ENCODE measurements at places on chromosomes 5 and 9. TPM values are rescaled to one million over a fixed set of nuclear protein-coding genes. Genes with fewer than 3 reads are reported as not detected.

Gene DMRTA1
- 0.35 TPM for total RNA-seq

Gene WNK2
- total RNA-seq, result not detected

Gene LRRC19
- total RNA-seq, result not detected

Gene LCN15
- total RNA-seq, result not detected

Gene PCDHGB1
- total RNA-seq, result 0.59 TPM

Gene SEPTIN8
- total RNA-seq, result 88.8 TPM

Gene TRAF1
- 1.7 TPM for total RNA-seq

GRCh38 chr9:110835404-110835803 is 166.8 kb downstream of the MUSK start:
- DNase-seq, result no peak

DNA sequence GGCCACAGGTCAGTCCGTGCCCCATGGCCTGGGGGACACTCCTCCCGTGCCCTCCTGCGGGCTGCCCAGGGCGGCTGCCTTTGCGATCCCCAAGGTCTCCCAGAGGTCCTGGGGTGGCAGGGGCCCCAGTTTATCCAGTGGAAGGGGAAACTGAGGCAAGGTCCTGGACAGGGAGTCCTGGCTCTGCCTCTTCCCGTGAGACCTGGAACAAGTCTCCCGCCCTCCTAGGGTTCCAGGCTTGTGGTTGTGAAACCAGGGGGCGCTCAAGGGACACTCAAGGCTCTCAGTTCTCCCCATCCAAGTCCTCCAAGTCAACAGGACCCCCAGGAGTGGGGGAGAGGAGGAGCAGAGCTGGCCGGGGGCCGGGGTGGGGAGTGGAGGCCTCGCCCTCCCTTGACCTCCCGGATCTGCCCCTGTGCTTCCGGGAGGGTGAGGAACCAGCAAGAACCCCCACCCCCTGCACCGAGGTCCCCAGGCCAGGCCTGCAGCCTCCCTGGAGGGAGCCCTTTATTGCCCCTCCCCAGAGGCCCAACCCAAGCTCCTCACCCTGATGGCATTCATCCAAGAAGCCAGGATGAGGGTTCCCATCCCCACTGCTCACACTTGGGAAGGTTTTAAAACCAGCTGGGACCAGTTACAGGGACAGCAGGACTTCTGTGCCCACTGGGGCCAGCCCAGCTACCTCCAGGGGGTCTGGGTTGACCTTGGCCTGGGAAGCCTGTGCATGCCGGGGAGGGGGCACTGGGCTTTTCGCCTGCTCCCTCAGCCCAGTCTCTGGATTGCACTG is 24.7 kb upstream of the TMEM250 start:
- no peak for DNase-seq

- no peak for DNase-seq
Measured at GRCh38 chr9:107782789-107783188, 293.2 kb upstream of the KLF4 start.

DNA sequence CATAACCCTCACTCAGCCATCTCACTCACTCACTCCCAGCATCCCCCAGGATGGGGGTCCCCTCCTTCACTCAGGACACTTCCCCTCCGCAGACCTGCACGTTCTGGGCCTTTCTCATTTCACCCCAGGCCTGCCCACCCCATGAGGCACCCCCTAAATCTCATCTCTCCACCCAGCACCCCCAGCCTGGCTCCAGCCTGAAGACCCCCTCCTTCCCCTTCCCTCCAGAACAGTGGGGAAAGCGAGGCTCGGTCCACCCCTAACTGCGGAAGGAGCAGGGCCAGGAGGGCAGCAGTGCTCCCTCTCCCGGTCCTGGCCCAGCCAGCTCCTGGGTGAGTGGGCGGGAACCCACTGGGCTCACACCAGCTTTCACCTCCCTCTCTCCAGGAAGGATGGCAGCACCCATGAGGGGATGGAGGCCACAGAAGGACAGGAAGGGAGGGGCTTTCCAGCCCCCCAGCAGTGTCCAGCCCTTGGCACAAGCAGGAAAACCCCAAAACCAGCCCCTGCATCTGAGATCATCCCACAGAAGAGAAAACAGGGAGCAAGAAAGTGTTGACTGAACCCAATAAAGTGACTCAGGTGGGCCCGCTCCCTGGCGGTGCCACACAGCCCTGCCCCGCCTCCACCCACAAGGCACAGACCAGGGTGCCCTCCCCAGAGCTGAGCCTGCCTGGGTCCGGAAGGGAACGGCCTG is 55.0 kb downstream of the LRSAM1 start:
- no peak for DNase-seq

DNA sequence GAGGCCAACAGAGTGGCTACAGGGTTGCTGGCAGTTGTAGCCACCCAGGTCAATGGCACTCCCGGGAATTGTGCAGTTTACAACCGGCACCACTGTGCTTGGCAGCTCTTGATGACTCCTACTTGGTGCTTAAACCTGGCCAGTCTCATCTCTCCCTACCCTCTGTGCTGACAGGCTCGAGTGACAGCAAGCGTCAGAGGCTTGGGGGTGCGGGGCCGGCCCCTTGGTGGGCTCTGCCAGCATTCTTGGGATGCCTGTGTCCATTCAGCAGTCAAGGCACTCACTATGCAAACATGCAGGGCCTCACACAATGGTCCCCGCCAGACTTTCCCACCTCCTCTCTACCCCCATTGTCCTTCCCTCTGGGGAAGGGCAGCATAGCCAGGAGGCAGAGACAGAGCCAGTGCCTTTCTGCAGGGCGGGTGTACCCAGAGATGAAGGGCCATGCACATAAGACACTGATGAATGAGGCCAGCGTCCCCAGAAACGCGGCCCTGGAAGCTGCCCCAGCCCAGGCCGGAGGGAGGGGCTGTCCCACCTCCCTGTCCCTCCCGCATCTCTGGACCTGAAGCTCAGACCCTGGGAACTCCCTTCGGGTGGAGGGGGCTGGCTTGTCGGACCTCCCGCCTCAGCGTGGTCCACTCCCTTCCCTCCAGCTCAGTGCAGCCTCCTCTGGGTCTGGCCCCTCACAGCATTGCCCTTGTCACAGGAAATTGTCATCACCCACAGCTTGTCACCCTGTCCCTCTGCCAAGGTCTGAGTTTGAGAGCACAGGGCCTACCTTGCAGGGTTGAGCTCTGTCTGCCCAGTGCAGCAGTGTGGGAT is 26.4 kb upstream of the NOTCH1 start:
- DNase-seq, result no peak

- no peak for DNase-seq
Measured at GRCh38 chr5:159038907-159039306, 60.8 kb downstream of the EBF1 start.

DNA sequence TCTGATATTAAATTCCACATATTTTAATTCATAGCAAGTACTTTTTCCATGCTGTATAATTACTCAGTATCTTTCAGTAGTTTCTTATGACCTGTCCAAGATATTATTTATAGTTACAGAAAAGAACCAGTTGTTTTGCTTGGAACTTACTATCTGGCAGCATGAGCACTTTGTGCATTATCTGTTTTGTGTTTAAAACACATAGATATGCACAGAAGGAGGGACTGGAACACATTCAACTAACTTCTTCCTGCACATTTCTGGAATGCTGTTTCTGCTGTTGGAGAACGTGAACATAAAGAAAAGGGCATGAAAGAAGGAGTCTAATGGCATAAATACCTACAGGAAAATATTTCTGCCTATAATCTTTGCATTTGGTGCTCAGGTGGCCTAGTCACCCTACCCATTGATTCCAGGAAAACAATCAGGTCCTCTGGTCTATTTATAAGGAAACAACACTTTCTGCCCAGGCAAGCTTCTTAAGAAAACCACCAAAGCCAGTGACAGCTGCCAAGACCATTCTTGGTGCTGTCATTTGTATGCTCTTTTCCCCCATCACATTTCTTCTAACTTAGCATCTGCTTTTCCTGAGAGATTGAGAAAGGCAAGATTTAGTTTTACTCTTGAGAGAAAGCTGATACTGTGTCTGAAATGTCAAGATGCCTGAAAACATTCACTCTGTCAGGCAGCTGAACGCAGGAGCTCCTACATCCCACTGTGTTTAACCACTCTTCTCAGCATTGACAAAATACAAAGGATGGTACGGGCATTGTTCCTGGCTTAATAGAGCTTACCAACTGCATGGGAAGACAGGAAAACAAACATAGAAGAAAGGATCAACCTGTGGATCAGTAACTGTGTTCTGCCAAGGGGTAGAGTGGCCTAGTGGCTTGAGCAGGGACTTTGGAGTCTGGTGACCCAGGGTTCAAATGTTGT is 40.3 kb downstream of the RAB3C start:
- no peak for DNase-seq

GRCh38 chr5:81162501-81162900 is 70.6 kb upstream of the CKMT2 start:
- no peak for DNase-seq

DNA sequence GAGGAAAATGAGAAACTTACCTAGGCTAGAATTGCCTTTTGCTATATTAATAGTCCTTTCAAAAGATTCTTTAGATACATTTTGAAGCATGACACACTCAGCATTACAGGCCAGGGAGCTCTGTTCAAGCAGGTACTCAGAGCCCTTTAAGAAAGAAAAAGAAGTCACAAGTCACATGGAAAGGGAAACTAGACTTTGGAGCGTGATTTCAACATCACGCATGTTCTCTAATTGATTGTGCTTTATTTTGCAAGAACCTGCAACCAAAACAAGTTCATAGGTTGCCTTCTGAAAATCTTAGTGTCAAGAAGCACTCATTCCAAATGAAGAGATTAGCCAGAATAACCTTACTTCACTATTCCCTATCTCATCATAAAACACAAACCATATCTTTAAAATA is 103.8 kb downstream of the MPDZ start:
- no peak for DNase-seq

GRCh38 chr5:66891184-66891925 is 295.2 kb downstream of the MAST4 start:
- DNase-seq, result no peak

GRCh38 chr5:153551537-153552079 is 61.1 kb downstream of the GRIA1 start:
- peak; percentile 79 for DNase-seq

GRCh38 chr9:137307255-137308056 is 5.4 kb upstream of the NRARP start:
- DNase-seq, result no peak

- DNase-seq, result no peak
Measured at GRCh38 chr9:36479101-36479500, 79.0 kb upstream of the RNF38 start.

GRCh38 chr5:78133423-78133822 is 161.1 kb downstream of the AP3B1 start:
- DNase-seq, result no peak

DNA sequence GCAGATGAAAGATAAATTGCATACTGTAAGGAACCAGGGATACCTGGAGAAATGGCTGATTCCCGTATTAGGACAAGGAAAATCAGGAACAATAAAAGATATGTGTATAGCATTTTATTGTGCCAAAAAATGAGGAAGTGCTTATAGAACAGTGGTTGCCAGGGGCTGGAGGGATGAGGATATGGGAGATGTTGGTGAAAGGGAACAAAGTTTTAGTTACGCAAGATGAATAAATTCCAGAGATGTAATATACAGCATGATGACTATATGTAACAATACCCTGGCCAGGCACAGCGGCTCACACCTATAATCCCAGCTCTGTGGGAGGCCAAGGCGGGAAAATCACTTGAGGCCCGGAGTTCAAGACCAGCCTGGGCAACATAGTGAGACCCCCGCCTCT is 101.8 kb downstream of the CDK5RAP2 start:
- no peak for DNase-seq

- DNase-seq, result no peak
Measured at GRCh38 chr5:178499352-178499751, 90.8 kb downstream of the COL23A1 start.

GRCh38 chr5:73544429-73545402 is 20.7 kb downstream of the ANKRA2 start:
- DNase-seq, result peak; percentile 83

DNA sequence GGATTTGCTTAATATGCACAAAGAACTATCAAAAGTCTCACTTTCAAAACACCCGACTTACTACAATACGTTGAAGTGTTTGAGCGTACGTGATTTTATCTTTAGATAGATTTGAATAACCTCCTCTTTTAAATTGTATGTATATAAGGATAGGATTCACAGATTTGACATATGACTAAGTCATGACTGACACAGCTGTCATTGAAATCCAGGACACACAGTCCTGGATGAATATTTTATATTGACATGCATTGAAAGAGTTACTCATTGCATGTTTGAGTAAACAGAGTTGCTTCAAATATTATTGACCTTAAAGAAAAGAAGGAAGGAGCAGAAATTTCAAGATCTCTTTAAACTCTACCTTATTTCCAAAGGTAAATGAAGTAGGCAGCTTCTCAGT is 3.3 kb downstream of the MUSK start:
- DNase-seq, result no peak

DNA sequence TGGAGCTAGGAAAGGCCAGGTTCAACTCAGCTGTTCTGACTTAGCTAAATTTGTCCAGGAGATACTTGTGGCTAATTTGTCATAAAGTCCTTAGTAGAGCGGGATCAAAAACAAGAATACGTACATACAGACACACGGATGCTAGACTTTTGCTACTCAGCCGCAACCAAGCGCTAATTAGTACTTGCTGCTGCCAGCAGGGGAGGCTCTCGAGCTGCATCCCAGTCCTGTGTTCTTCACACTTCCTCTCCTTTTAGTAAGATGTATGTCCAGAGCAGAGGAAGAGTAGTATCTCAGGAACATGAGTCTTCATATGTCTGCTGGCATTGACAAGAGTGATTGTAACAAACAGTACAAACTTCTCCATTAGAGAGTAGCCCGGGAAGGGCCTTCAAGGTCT is 58.3 kb downstream of the CYFIP2 start:
- no peak for DNase-seq

- no peak for DNase-seq
Measured at GRCh38 chr9:126002476-126003350, 255.5 kb downstream of the PBX3 start.

DNA sequence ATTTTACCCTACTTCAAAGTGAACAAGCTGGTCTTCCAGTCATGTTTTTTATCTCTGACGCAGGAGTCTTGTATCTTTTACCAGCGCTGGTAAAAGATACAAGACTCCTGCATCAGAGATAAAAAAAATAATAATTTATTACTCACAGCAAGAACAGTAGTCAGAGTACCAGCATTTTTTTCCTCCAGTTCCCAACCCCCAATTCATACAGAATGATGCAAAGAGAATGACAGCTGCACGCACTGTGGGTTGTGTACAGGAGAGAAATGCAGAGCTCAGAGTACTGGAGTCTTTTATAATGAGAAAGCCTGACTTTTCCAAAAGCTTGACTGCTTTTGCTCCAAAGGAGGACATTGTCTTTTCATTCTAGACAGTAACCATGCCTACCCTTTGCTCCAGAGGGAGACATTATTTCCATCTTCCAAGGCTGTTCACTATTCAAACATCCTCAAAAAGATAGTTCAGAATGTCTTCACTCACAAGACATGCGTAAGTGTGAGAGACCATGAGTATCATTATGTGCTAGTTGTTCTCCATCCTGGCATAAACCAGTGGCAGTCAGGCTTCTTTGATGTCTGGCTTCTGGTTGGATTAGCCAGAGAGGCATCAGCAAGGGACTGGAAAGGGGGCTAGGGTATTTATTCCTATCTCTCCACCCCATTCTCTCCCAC is 14.3 kb upstream of the RANBP6 start:
- DNase-seq, result no peak

Data from pulmonary artery endothelial cell (primary cell).